ENCODE measurements at places on chromosomes 7 and 10.

DNA sequence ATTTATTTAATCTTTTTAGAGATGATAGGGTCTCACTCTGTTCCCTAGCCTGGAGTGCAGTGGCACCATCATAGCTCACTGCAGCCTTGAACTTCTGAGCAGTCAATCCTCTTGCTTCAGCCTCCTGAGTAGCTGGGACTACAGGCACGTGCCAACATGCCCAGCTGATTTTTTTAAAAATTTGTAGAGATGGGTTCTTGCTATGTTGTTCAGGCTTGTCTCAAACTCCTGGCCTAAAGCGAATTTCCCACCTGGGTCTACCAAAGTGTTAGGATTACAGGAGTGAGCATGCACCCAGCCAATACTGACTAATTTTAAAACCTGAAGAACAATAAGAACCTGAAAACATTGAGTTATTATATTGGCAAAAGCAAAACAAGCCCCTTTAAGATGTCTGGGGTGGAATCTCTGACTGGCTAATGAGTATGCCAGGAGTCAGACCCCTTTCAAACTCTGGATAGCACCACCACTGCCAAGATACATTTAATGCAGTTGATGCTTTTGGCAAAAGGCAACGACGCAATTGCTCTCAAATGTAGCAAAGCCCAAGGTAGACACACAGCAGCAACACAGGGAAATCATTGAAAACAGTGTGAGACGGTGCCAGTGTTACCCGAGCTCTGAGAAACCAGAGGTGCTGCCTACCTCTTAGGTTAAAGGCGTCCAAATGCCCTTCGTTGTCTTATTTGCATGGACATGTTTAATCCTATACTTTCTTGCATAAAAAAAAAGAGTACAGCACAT is 40.7 kb upstream of the TOMM7 start:
- DNase-seq: no peak

GRCh38 chr7:107600816-107601215 is 20.8 kb downstream of the BCAP29 start:
- no peak for DNase-seq

DNA sequence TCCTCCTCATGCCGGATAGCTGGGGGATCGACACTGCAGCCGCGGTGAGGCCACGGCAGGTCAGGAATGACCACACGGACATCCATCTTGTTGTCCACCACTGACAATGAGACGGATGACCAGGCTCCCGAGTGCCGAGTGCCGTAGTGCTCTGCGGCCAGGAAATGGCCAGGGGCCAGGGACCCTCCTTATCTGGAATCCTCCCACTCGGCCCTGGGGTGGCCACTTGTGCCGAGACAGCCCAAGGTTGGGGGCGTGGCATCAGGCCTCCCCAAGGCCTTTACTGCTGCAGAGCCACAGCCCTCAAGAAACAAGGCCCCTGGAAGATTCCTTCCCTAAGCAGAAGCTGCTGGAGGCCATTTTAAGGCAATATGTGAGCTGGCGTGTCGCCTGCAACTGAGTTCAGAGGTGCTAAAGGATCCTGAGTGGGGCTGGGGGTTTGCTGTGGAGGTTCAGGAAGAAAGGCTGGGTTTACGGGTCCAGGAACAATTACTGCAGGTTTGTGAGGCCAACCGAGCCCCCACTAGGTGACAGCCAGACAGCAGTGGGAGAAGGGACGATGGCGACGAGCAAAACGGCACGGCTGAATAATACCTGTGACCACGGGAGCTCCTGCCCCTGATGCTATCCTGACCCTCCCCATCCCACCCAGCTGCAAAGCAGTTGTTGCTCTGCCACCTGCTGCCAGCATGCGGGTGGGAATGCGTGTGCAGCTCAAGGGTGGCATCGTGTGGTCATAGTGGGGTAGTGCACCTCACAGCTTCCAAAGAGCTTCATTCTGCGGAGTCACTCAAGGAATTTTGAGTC is 31.6 kb upstream of the LEP start:
- DNase-seq: peak; percentile 70

- no peak for DNase-seq
These were observed 222.8 kb upstream of the PRKCQ start for GRCh38 chr10:6802759-6803426.

DNA sequence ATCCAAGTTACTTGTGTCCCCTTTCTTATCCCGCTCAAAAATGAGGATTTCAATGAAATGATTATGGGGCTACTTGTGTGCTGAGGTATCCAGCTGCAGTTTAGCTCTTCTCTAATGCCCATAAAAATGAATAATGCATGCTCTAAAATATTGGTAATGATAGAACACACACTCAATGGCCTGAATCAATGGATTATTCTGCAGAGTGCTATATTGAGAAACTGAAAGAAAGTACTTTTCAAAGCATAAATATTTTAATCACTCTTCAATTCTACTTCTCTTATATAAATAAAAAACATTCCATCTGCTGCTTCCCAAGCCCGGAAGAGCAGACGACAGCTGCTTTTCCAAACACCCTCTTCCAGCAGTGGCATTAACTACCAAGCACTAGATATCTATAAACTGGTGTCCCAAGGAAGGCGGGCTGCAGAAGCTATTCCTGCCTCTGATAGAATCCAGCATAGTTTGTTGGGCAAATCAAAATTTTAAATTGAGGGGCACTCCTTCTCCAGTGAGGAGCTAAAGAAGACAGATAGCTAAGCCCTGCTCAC is 284.9 kb upstream of the AOAH start:
- DNase-seq: no peak

GRCh38 chr10:33570495-33570894 is 236.0 kb upstream of the NRP1 start:
- DNase-seq: no peak

DNA sequence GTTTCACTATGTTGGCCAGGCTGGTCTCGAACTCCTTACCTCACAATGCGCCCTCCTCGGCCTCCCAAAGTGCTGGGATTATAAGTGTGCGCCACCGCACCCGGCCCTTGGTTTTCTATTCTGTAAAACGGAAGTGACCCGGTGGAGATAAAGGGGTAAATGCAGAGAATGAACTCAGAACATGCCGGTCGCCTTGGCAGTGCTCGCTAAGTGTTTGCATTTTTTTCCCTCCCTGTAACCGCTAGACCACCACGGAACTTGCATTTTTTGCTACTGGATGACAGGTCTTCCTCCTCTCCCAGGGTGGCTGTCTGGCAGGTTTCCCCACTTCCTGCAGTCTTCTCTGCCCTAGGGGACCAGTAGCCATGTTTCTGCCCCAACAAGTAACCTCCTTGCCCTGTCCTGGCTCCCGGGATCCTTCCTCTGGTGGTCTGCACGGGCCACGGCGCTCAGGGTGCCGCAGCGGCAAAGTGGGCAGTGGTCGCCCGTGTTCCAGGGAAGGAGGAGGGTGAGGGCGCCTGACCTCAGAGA is 18.8 kb upstream of the GNA12 start:
- DNase-seq: no peak

DNA sequence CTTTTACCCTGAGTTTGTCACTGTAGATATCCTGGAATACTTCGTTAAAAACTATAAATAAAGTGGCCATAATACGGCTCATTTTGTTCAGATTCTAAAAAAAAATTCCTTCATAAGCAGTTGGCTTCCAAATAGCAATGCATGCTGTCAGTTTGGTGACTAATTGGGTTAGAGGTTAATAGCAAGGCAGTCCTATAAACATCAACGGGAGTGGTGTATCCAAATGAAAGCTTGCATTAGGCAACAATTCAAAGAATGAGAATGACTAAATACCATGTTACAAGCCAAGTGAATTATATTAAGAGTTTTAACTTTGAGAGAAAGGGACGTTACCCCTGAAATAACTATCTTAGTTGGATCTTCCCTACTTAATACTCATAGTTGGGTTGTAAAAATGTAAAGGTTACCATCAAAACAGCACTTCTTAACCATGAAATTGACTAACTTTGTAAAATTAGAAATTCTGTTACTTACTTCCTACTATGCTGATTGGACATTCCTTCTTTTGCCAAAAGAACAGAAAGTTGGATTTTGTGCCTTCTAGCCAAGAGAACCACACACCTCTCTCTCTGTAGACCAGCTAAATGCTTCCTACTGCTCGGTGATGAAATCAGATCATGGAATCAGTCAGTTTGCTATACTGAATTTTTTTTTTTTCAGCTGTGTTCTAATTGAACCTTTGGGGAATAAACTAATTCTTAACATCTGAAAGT is 98.0 kb downstream of the KAT6B start:
- DNase-seq: no peak

GRCh38 chr10:103839519-103839871 is 15.9 kb downstream of the SH3PXD2A start:
- no peak for DNase-seq

GRCh38 chr7:28155019-28155660 is 25.5 kb downstream of the JAZF1 start:
- no peak for DNase-seq

GRCh38 chr7:43492896-43493295 is 90.0 kb upstream of the STK17A start:
- DNase-seq: no peak

GRCh38 chr7:13749636-13750035 is 239.8 kb downstream of the ETV1 start:
- no peak for DNase-seq

DNA sequence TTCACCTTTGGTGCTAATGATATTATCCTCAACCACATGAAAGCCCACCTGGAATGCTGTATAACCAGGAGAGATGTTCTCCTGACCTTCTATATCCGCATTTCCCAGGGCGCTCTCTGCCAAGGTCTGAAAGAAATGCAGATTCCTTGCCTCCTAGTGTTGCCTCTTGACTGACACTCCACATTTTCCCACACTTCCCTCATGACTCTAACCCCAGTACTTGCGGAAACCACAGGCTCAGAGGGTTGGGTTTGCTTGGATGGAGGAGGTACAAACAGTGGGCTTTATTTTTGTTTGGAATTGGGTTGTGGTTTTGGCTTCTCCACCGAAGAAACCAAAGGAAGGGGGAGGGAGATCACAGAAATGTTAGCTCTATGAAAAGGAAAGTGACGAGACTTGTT is 222.9 kb upstream of the CELF2 start:
- DNase-seq: peak; percentile 11

GRCh38 chr7:106568680-106569499 is 92.1 kb downstream of the CCDC71L start:
- DNase-seq: peak; percentile 39

GRCh38 chr7:73369009-73369408 is 41.0 kb downstream of the FKBP6 start:
- no peak for DNase-seq

DNA sequence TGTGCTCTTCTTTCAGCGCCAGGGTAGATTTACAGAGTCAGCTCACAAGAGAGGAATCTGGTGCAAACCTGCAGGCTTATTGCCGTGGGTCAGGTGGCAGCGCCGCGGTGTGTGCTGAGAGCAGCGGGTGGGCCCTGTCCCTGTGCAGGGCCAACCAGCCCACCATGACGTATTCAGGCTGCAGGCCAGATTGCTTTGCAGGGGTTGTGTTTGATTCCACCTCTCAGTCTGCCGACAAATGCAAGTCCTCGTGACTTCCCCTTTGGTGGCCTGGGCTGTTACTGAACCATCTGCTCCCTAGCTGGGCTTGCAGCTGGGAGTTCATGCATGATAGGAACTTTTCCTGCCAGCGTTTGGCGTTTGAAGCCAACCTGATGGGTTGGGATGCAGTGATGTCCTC is 66.7 kb upstream of the LEP start:
- no peak for DNase-seq

- DNase-seq: peak; percentile 12
These were observed 97.4 kb upstream of the BMPER start for GRCh38 chr7:33807779-33808482.

GRCh38 chr10:14954934-14955333 is 1.0 kb upstream of the DCLRE1C start:
- no peak for DNase-seq

DNA sequence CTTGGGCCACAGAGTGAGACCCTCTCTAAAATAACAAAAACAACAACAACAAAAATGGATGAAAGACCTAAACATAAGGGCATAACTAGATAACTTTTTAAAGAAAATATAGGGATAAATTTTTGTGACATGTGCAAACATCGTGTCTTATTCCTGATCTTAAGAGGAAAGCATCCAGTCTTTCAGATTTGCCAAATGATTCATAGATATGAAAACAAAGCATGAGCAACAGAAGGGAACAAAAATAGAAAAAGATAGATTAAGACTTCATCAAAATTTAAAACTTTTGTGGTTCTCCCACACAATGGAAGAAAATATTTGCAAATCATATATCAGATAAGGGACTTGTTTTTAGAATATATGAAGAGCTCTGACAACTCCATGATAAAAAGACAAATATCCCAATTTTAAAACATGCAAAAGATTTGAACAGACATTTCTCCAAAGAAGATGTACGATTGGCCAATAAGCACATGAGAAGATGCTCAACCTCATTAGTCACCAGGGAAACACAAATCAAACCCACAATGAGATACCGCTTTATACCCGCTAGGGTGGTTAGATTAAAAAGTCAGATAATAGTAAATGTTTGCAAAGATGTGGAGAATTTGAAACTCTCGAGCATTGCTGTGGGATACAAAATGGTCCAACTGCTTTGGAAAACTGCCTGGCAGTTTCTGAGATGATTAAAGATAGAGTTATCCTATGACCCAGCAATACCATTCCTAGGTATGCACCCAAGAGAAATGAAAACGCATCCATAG is 20.3 kb downstream of the PPIF start:
- DNase-seq: no peak

DNA sequence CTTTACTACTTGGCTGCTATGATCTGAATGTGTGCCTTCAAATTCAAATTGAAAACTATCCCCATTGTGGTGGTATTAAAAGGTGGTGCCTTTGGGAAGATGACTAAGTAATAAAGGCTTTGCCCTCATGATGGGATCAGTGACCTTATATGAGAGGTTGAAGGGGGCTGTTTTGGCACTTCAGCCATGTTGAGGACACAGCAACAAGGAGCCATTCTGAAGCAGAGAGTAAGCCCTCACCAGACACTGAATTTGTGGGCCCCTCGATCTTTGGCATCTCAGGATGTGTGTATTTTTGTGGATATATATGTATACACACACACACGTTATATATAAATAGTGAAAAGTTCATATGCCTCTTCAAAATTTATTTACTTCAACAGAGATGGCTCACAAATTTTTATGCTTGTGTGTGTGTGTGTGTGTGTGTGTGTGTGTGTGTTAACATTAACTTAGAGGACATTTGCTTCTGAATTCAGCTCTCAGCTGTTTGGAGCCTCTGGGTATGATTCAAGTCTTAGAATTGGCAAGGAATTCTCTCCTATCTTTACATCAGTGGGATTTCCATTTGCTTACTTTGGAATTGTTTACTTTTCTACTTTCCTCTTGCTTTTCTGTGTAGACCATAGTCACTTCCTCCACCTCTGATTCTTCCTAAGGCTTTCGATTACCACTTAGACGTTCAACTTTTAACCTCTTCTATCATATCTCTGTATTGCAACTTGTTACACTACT is 66.6 kb downstream of the MAGI2 start:
- DNase-seq: no peak

DNA sequence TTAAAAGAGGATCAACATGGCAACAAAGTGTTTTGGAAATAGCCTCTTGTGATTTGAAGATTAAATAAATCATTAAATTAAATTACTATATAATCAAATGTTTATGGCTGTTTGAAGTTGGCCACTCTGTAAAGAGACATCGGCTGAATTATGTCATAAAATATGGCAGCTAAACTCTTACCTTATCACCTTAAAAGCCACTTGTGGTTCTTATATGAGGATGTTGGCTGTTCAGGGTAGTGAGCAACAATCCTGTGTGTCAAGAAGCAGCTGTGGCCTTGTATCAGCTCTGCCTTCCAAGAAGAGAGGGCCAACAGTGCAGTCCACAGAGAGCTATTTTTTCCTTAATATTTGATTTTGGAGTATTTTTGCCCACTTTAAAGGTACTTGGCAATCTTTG is 113.4 kb upstream of the CDK6 start:
- no peak for DNase-seq

- no peak for DNase-seq
These were observed 20.0 kb downstream of the LOXL4 start for GRCh38 chr10:98248018-98248417.

Measured in DND-41 (cell line).